MCF 10A (cell line): ENCODE measurements at places on chromosomes 5 and 9. TPM values are rescaled to one million over a fixed set of nuclear protein-coding genes. Genes with fewer than 3 reads are reported as not detected.

GRCh38 chr9:35562895-35563780, 41.9 kb upstream of the TESK1 start:
- H3K27ac ChIP-seq: no peak overlapping the region
- no peak for DNase-seq
- peaks cover 12% of the 10 kb centered on the region for H3K36me3 ChIP-seq
- H3K4me1 ChIP-seq: no peaks in the 10 kb centered on the region
- H3K27me3 ChIP-seq: no peaks in the 10 kb centered on the region

- no peaks in the 10 kb centered on the region for H3K27me3 ChIP-seq
- no peak overlapping the region for H3K27ac ChIP-seq
- peaks cover 67% of the 10 kb centered on the region for H3K36me3 ChIP-seq
Measured at GRCh38 chr9:34086864-34087263, 38.2 kb upstream of the UBAP2 start.

DNA sequence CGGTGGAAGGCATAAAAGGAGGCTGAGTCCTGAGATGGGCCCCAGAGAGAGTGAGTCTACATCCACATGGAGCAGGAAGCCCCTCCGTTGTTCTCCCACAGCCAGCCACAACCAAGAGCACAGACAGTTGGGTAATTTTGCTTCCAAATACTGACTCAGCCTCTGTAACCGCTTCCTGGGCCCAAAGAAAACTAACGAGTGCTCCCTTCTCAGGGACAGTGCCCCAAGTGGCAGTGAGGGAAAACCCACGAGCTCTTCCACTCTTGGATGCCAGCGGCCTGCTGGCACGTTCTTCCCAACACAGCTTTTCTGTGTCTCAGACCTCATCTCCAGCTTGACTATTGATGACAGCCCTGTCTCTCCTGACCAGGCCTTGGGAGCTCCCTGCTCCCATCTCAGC, 207.6 kb downstream of the FSTL4 start:
- no peaks in the 10 kb centered on the region for H3K4me1 ChIP-seq
- H3K36me3 ChIP-seq: no peaks in the 10 kb centered on the region
- H3K4me3 ChIP-seq: no peak overlapping the region
- DNase-seq: peak; percentile 52
- H3K27ac ChIP-seq: no peak overlapping the region

- no peaks in the 10 kb centered on the region for H3K27me3 ChIP-seq
- DNase-seq: peak; percentile 20
- H3K4me3 ChIP-seq: peak overlapping the region; percentile 24
- no peak overlapping the region for H3K27ac ChIP-seq
- H3K36me3 ChIP-seq: peaks cover 44% of the 10 kb centered on the region
- peaks cover 28% of the 10 kb centered on the region for H3K4me1 ChIP-seq
Measured at GRCh38 chr5:113047234-113047633, 70.6 kb downstream of the DCP2 start.

GRCh38 chr5:102921341-102922044, 166.4 kb downstream of the PAM start:
- no peak overlapping the region for H3K4me3 ChIP-seq
- no peaks in the 10 kb centered on the region for H3K36me3 ChIP-seq
- no peaks in the 10 kb centered on the region for H3K27me3 ChIP-seq
- H3K27ac ChIP-seq: no peak overlapping the region
- DNase-seq: no peak
- H3K4me1 ChIP-seq: no peaks in the 10 kb centered on the region

GRCh38 chr9:38486837-38487236, 62.6 kb upstream of the IGFBPL1 start:
- H3K36me3 ChIP-seq: no peaks in the 10 kb centered on the region
- H3K4me1 ChIP-seq: peaks cover 8% of the 10 kb centered on the region
- no peak for DNase-seq
- no peaks in the 10 kb centered on the region for H3K27me3 ChIP-seq
- H3K27ac ChIP-seq: no peak overlapping the region
- H3K4me3 ChIP-seq: no peak overlapping the region

- H3K4me3 ChIP-seq: no peak overlapping the region
- no peaks in the 10 kb centered on the region for H3K27me3 ChIP-seq
- H3K36me3 ChIP-seq: no peaks in the 10 kb centered on the region
Measured at GRCh38 chr5:145923405-145923804, 13.0 kb upstream of the SH3RF2 start.

- no peaks in the 10 kb centered on the region for H3K4me1 ChIP-seq
- no peak overlapping the region for H3K27ac ChIP-seq
- H3K4me3 ChIP-seq: no peak overlapping the region
- no peak for DNase-seq
Measured at GRCh38 chr5:32231929-32232328, 57.8 kb upstream of the GOLPH3 start.

GRCh38 chr9:134204041-134204440, 39.7 kb upstream of the RNU6ATAC start:
- peaks cover 57% of the 10 kb centered on the region for H3K27me3 ChIP-seq
- no peaks in the 10 kb centered on the region for H3K36me3 ChIP-seq
- H3K4me3 ChIP-seq: no peak overlapping the region
- H3K27ac ChIP-seq: no peak overlapping the region

DNA sequence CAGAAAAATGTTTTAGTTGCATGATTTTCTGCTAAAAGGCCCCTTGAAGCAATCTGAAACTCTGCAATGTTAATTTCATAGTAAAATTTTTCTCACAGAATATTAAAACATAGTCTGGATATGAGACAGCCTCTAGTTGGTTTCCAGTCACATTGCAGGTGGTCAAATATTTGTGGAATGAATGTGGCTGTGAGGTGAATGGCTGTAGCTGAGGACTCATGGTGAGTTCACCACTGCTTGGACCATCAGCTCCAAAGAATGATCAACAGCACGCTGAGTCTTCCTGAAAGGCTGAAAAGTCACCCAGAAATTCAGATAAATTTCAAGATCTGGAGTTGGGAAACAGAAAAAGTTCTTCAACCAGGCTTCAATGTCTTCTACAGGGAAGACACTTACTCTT, 79.8 kb downstream of the MAT2B start:
- no peak for DNase-seq
- H3K36me3 ChIP-seq: no peaks in the 10 kb centered on the region
- H3K27me3 ChIP-seq: no peaks in the 10 kb centered on the region
- H3K27ac ChIP-seq: no peak overlapping the region
- peaks cover 7% of the 10 kb centered on the region for H3K4me1 ChIP-seq
- no peak overlapping the region for H3K4me3 ChIP-seq

GRCh38 chr5:16852251-16853005, 83.7 kb downstream of the MYO10 start:
- DNase-seq: no peak
- H3K27me3 ChIP-seq: no peaks in the 10 kb centered on the region

- peaks cover 58% of the 10 kb centered on the region for H3K36me3 ChIP-seq
- no peaks in the 10 kb centered on the region for H3K27me3 ChIP-seq
- no peak for DNase-seq
Measured at GRCh38 chr5:113017881-113018635, 41.5 kb downstream of the DCP2 start.

GRCh38 chr9:70587201-70587600, 172.7 kb upstream of the KLF9 start:
- no peak overlapping the region for H3K27ac ChIP-seq
- H3K36me3 ChIP-seq: peaks cover 6% of the 10 kb centered on the region
- peaks cover 27% of the 10 kb centered on the region for H3K4me1 ChIP-seq

DNA sequence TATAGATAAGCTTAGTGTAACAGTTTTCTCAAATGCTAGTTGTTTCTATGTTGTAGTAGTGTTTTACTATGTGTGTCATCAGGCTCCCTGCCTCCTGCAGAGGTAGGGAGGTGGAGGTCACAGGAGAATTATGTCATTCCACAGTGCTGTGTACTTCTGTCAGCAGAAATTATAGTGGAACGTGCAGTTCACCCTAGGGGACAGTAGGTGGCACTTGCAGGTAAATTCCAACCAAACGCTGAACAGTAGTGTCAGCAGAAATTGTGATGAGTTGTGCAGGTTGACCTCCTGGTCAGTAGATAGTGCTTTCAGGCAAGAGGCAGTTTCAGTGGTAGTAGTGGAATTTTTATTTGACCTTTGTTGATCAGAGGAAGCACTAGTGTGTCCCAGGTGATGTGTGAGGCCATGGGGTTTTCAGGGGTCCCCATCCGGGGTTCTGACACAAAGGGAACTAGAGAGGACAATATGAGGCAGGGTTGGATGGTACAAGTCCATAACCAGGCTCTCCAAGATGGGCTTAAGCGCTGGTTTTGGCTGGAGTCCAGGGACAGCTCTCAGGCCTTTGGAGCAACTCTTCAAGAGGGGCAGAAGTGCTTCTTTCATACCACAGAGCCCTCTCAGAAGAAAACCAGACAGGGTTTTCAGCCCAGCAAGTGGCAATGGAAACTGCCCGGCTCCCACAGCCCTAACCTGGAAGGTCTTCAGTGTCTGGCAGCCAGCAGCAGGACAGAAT, 402.9 kb downstream of the CYLC2 start:
- H3K27ac ChIP-seq: no peak overlapping the region
- peak; percentile 65 for DNase-seq
- peaks cover 6% of the 10 kb centered on the region for H3K4me1 ChIP-seq
- H3K36me3 ChIP-seq: no peaks in the 10 kb centered on the region
- H3K4me3 ChIP-seq: no peak overlapping the region

DNA sequence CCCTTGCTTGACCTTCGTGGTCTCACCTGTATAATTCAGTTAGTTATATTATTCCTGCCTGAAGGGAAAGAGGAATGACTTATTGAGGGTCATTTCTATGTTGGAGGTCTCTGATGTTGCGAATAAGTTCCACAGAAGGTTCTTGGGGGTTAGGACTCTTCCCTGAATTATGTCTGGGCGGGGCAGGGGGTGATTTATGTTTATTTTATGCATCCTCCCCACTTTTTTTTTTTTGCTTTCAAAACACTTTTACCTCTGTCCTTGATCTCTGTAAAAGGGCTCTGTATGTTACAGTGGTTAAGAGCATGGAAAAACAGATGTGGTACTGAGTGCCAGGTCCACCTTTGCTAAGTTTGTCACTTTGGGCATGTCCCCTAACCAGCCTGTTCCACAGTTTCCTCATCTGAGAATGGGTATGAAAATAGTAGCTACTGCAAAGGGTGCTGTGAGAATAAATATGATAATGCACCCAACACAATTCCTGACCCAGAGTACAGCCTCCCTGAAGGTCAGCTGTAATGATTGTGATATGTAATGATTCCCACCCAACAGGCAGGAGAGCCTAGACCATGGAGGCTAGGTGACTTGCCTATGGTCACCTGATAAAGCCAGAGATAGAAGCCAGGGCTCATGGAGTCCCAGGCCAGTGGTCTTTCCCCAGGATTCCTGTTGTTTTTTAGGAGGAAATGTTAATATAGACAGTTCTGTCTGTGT, 54.8 kb downstream of the SLC22A5 start:
- H3K36me3 ChIP-seq: peaks cover 6% of the 10 kb centered on the region
- H3K4me3 ChIP-seq: no peak overlapping the region
- no peak overlapping the region for H3K27ac ChIP-seq
- DNase-seq: no peak
- H3K4me1 ChIP-seq: peaks cover 54% of the 10 kb centered on the region
- no peaks in the 10 kb centered on the region for H3K27me3 ChIP-seq

- DNase-seq: peak; percentile 37
Measured at GRCh38 chr5:58185801-58186200, 274.1 kb downstream of the PLK2 start.

GRCh38 chr5:151254556-151254955, 1.6 kb downstream of the GM2A start:
- H3K27ac ChIP-seq: peak overlapping the region; percentile 50
- peaks cover 32% of the 10 kb centered on the region for H3K4me1 ChIP-seq
- peaks cover 26% of the 10 kb centered on the region for H3K36me3 ChIP-seq

- H3K36me3 ChIP-seq: no peaks in the 10 kb centered on the region
- peaks cover 13% of the 10 kb centered on the region for H3K27me3 ChIP-seq
- H3K4me1 ChIP-seq: peaks cover 7% of the 10 kb centered on the region
- no peak overlapping the region for H3K4me3 ChIP-seq
- no peak for DNase-seq
Measured at GRCh38 chr9:30522486-30522885, 1862.0 kb upstream of the ACO1 start.

- H3K36me3 ChIP-seq: peaks cover 10% of the 10 kb centered on the region
- peaks cover 17% of the 10 kb centered on the region for H3K4me1 ChIP-seq
- no peak overlapping the region for H3K4me3 ChIP-seq
- H3K27ac ChIP-seq: no peak overlapping the region
Measured at GRCh38 chr5:172436078-172436878, 18.0 kb downstream of the SH3PXD2B start.

DNA sequence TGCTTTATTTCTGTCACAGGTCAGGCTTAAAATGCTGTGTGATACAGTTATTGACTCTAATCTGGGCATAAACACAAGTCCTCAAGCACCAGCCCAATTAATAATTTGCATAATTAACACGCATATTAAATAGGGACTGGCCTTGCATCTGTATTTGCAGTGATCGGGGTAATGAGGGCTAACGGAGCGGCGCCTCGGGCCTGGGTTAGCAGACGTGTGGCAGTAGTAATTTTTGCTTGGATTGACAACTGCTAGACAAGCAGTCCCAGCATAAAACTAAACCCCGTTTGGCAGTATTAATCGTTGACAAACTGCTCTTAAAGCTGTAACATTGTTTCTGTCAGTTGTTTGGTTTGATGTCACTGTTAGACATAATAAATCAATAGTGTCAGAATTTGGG, 109.2 kb downstream of the PBX3 start:
- H3K4me1 ChIP-seq: no peaks in the 10 kb centered on the region
- no peaks in the 10 kb centered on the region for H3K36me3 ChIP-seq
- DNase-seq: no peak
- H3K27ac ChIP-seq: no peak overlapping the region

DNA sequence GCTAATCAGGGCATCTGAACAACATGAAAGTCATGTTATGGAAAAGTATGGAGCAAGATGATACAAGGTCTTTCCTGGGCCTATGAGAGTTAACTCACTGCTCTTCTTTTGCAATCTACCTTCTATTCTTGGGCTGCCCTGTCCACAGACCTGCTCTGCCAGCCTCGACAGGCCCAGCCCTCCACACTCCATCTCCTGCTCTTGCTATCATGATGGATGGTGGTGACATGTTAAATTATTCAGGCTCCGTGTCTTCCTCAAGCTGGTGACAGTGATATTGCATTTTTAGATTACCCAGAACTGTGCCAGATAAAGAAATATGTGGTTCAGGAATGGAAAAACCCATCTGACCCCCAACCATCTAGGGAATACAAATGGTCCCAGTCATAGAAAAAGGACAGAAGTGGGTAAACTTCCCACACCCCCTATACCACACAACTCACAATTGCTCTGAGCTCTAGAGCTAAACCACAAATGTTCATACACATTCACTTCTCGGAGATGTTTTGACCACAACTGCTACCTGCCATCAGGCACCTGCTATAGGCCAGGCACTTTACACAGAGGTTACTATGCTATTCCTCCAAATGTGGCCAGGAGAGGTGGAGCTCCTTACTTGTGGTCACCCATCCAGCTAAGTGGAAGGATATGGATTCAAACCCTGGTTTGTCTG, 311.3 kb downstream of the ASTN2 start:
- H3K4me1 ChIP-seq: peaks cover 2% of the 10 kb centered on the region
- DNase-seq: no peak
- no peak overlapping the region for H3K4me3 ChIP-seq
- H3K27ac ChIP-seq: no peak overlapping the region
- no peaks in the 10 kb centered on the region for H3K36me3 ChIP-seq

GRCh38 chr9:136527721-136528710, 17.8 kb downstream of the NOTCH1 start:
- H3K27ac ChIP-seq: no peak overlapping the region
- H3K36me3 ChIP-seq: peaks cover 19% of the 10 kb centered on the region
- no peaks in the 10 kb centered on the region for H3K27me3 ChIP-seq
- no peak overlapping the region for H3K4me3 ChIP-seq
- no peak for DNase-seq

GRCh38 chr9:37293664-37294524, 128.6 kb upstream of the GRHPR start:
- H3K4me3 ChIP-seq: no peak overlapping the region
- no peak for DNase-seq
- H3K27me3 ChIP-seq: no peaks in the 10 kb centered on the region
- H3K4me1 ChIP-seq: peaks cover 17% of the 10 kb centered on the region
- H3K36me3 ChIP-seq: peaks cover 15% of the 10 kb centered on the region

PDE8B gene
- 0.05 TPM in 1 of 2 replicates, not detected in the other for total RNA-seq

PCDHGB1 gene
- 0.19 and 0.59 TPM in 2 replicates for total RNA-seq
